Activated naive CD8-positive, alpha-beta T cell treated with anti-CD3 and anti-CD28 coated beads, Interleukin-2, amount 10 ng/mL, durations not matched to agents 7 days and 5 days (primary cell): ENCODE measurements at places on chromosomes 5 and 9. TPM values are rescaled to one million over a fixed set of nuclear protein-coding genes. Genes with fewer than 3 reads are reported as not detected.

GRCh38 chr5:83377131-83377865, 94.2 kb upstream of the VCAN start:
- no peaks in the 10 kb centered on the region for H3K36me3 ChIP-seq
- no peak overlapping the region for H3K27ac ChIP-seq
- no peak overlapping the region for H3K4me3 ChIP-seq
- H3K27me3 ChIP-seq = no peaks in the 10 kb centered on the region
- H3K4me1 ChIP-seq = no peaks in the 10 kb centered on the region

- no peak for DNase-seq
- peaks cover 14% of the 10 kb centered on the region for H3K4me1 ChIP-seq
- H3K27me3 ChIP-seq = peaks cover 5% of the 10 kb centered on the region
- no peak overlapping the region for H3K27ac ChIP-seq
Measured at GRCh38 chr9:113888976-113889375, 12.9 kb downstream of the ZNF618 start.

DNA sequence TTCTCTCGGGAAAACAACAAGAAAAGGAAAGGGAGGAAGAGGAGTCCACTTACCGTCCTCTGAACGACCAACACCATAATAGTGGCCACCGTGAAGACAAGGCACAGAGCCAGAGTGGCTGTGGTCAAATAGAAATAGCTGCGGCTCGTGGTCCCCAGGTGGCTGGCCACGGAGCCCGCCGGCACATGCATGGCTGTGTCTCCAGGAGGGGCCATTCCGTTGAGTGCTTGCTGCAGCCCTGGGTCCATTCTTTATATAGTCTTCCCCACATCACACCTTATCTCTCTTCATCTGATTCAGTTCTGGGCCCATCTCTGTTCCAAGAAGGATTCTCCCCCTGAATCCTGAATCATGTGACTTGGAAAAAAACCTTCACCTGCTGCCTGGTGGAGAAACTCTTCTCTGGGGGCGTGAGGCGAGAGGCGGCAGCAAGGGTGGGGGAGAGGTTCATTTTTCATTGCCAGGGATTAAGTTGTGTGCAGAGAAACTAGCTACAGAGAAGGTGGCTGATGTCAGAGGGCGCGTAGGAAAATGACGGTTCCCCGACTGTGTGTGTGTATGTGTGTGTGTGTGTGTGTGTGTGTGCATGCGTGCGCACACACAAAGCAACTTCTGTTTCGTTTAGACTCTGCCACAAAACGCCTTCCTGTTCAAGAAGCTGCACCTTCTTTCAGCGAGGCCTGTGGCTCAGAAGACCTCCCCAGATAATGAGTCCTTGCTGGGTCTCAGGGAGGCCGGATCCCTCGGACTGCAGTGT, at the start of gene TNFSF8:
TSS of gene TNFSF8 (minus strand) at position 536 of the 757 bp plus-strand sequence. CDS start at position 248, 288 bp downstream.
- H3K4me1 ChIP-seq = peaks cover 42% of the 10 kb centered on the region
- H3K27ac ChIP-seq = peak within 1 kb of the TSS; percentile 97
- no peaks in the 10 kb centered on the region for H3K27me3 ChIP-seq
- peaks cover 19% of the 10 kb centered on the region for H3K36me3 ChIP-seq

DNA sequence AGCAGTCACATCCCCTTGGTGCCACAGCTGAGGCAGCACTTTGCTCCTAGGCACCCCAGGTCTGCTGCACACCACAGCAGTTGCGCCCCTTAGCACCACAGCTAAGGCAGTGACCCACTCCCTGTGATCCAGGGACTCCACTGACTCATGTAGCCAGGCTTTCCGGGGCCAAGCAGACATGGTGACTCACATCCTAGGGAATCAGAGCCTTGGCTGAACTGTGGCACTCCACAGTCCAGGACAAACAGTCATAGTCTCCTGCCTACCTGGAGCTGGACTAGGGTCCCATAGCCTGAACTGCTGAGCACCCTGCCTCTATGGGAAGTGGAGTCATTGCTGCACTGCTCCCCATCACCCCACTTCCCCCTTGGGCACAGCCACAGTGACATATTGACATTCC, 338.7 kb downstream of the NPR3 start:
- no peak overlapping the region for H3K27ac ChIP-seq
- no peaks in the 10 kb centered on the region for H3K4me1 ChIP-seq
- DNase-seq = no peak
- H3K4me3 ChIP-seq = no peak overlapping the region

DNA sequence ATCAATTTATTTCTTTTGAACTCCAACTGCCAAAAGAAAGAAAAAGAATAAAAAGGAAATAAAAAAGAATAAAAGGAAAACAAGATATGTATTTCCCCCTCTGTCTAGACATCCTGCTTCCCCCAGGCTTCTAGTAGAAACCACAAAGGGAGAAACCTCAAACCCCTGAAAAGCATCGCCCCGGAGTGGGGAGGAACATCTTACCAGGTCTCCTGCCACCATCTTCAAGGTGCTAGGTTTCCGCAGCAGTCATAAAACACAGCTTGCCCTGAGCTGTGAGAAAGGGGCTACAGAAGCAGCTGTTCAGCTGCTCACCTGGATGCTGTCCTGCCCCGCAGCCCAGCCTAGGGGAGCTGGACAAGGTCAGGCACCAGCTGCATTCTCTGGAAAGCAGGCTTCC, 487.7 kb downstream of the GADD45G start:
- peaks cover 67% of the 10 kb centered on the region for H3K27me3 ChIP-seq
- no peaks in the 10 kb centered on the region for H3K36me3 ChIP-seq
- H3K4me3 ChIP-seq = peak overlapping the region; percentile 57
- no peak overlapping the region for H3K27ac ChIP-seq
- no peak for DNase-seq

- no peak overlapping the region for H3K4me3 ChIP-seq
- no peak overlapping the region for H3K27ac ChIP-seq
- DNase-seq = no peak
- no peaks in the 10 kb centered on the region for H3K4me1 ChIP-seq
- peaks cover 7% of the 10 kb centered on the region for H3K27me3 ChIP-seq
Measured at GRCh38 chr5:91632871-91633270, 249.8 kb upstream of the ARRDC3 start.

GRCh38 chr5:127343866-127344265, 53.3 kb downstream of the MEGF10 start:
- H3K4me1 ChIP-seq = no peaks in the 10 kb centered on the region
- DNase-seq = no peak
- H3K4me3 ChIP-seq = no peak overlapping the region
- H3K27ac ChIP-seq = no peak overlapping the region
- H3K36me3 ChIP-seq = no peaks in the 10 kb centered on the region

DNA sequence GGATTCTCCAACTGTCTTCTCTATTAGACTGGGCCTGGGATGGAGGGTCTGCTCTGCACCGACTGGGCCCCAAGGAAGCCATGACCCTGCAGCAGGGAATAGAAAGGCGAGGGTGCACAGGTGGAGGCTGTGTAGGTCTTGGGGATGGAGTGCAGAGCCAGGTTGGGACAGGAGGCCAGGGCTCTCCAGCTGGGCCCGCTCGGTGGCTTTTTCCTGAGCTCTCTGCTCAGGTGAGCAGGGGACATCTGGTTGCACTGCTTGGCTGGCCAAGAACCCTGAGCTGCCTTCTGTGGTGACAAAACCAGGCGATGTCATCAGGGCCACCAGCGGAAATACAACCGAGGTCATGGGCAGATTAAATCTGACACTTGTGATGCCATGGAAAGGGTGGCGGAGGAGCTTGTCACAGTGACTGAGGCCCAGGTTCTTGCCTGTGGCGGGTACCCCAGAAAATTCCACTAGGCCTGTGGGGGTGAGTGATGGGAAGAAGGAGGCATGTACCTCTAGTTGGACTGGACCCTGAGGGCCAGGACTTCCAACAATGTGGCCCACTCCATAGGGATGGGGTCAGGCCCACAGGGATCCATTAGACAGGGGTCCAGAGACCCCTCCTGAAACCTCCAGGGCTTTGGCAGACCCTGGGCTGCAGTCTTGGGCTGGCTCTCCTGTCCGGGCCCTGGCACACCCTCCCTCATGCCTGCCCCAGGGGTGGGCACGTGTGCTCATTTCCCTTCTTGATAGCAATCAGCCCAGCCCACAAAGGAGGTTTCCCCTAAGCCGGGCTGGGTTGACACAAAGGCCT, 4.4 kb upstream of the IL3 start:
- peak overlapping the region; percentile 55 for H3K27ac ChIP-seq
- H3K4me3 ChIP-seq = peak overlapping the region; percentile 1
- peaks cover 55% of the 10 kb centered on the region for H3K4me1 ChIP-seq
- DNase-seq = peak; percentile 54
- H3K36me3 ChIP-seq = no peaks in the 10 kb centered on the region

GRCh38 chr5:81761270-81761669, 10.4 kb upstream of the SSBP2 start:
- H3K36me3 ChIP-seq = peaks cover 2% of the 10 kb centered on the region
- H3K4me3 ChIP-seq = no peak overlapping the region
- H3K4me1 ChIP-seq = peaks cover 8% of the 10 kb centered on the region
- H3K27ac ChIP-seq = no peak overlapping the region
- DNase-seq = no peak

DNA sequence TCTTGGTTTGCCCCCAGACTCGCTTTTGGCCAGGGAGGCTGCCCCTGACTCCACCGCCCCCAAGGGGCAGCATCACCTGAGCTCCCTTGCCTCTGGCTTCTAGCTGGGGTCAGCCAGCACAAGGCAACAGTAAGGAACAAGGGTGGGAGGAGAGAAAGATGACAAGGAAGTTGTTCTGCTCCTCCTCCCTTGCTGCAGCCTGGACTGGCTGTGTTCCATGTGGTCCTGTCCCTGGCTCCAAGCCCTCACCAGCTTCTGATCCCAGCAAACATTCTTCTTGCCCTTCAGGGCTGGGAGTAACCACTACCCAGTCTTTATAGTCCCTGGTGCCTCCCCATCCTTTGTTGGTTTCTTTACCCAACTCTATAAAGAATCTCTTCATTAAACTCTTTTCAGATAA, 100.3 kb upstream of the SPIN1 start:
- peaks cover 4% of the 10 kb centered on the region for H3K27me3 ChIP-seq
- peaks cover 14% of the 10 kb centered on the region for H3K36me3 ChIP-seq

GRCh38 chr5:76207120-76207519, 123.9 kb downstream of the SV2C start:
- H3K27me3 ChIP-seq = peaks cover 18% of the 10 kb centered on the region
- no peak overlapping the region for H3K27ac ChIP-seq
- no peaks in the 10 kb centered on the region for H3K36me3 ChIP-seq
- DNase-seq = no peak
- no peak overlapping the region for H3K4me3 ChIP-seq

DNA sequence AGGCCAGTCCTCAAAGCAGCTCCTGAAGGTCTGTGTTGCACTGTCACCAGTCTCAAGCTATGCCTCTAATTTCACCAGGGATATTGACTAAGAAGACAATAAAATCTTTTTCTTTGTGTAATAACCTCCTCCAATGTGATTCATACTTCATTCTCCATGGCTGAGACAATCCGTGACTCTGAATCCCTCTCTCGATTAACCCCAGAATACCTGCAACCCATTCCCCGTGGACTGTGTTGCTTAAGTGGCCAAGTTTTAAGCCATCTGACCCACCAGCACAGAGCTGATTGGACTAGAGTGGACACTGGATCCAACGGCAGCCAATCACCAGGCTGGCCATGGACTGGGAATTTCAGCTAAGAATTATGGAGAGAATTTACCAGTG, 5.4 kb upstream of the CCIN start:
- no peak overlapping the region for H3K27ac ChIP-seq
- peaks cover 21% of the 10 kb centered on the region for H3K27me3 ChIP-seq
- no peak overlapping the region for H3K4me3 ChIP-seq
- H3K36me3 ChIP-seq = peaks cover 25% of the 10 kb centered on the region

DNA sequence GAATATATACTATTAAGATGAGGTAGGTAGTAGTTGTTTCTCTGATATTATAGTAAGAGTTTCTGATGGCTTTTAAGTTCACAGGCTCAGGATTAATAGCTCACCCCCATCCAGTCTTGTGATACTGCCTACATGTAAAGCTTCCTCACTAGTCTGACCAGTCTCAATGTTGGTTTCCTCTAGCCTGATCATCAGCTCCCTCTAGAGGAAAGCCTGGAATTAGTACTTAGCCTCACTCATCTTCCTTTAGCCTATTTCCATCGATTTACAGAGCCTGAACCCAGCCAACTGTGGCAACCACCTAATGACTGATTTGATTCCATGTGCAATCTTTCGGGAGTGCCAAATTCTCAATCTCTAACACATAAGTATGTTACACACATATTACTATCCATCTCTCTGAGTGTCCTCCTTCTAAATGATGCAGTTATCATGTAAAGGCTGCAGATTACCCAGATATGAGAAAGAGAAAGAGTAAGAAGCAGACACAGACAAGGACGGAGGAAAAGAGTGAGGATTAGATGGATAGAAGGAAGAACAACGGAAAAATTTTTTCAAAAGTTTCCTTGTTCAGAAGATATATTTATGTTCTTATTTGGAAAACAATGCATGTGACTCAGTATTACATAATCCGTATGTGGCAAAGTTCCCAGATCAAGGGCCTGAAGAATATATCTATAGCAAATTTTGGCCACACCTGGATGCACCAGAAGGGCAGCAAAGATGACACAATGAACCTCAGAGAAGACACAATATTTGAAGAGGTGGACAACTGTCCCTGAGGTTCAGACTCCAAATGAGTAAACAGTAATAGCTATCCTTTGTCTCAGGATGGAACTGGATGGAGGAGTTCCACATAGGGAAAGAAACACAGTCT, 333.7 kb downstream of the ELAVL2 start:
- DNase-seq = no peak
- no peak overlapping the region for H3K4me3 ChIP-seq
- no peaks in the 10 kb centered on the region for H3K4me1 ChIP-seq
- no peaks in the 10 kb centered on the region for H3K27me3 ChIP-seq

DNA sequence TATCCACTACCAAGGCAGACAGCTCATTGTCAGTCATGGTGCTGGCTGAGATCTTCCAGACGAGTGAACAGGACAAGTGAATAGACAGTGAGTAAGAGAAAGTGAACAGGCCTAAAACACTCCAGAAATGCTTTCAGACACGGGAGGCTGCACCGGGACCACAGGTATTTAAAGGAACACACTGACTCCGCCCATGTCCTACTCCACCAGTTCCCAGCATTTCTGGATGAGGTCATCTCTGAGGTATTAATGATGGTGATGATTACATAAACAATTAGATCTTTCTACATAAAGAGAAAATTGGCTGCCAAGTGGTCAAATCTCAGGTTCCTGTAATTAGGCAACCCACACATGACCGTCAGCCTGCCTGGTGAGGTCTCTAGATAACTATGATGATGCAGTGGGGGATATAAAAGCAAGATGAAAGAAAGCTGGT, at the start of gene ACTBL2:
TSS of gene ACTBL2 (minus strand) at position 141 of the 436 bp plus-strand sequence. CDS start at position 37, 104 bp downstream.
- no peaks in the 10 kb centered on the region for H3K4me1 ChIP-seq
- no peak within 1 kb of the TSS for H3K27ac ChIP-seq
- peaks cover 15% of the 10 kb centered on the region for H3K27me3 ChIP-seq

- no peak overlapping the region for H3K4me3 ChIP-seq
- no peaks in the 10 kb centered on the region for H3K27me3 ChIP-seq
- DNase-seq = no peak
- H3K27ac ChIP-seq = no peak overlapping the region
- no peaks in the 10 kb centered on the region for H3K36me3 ChIP-seq
Measured at GRCh38 chr5:104751969-104752368, 1189.4 kb upstream of the NUDT12 start.

- H3K27ac ChIP-seq = no peak overlapping the region
- no peaks in the 10 kb centered on the region for H3K4me1 ChIP-seq
- no peak for DNase-seq
- no peaks in the 10 kb centered on the region for H3K36me3 ChIP-seq
Measured at GRCh38 chr5:98144116-98144515, 629.3 kb upstream of the RGMB start.

The GDF9 gene
- 0.77 TPM for total RNA-seq

The PDE6A gene
- total RNA-seq = not detected

The SPATA6L gene
- total RNA-seq = 0.72 TPM

The IFNA2 gene
- not detected for total RNA-seq
